Stimulated activated CD4-positive, alpha-beta T cell treated with anti-CD3 and anti-CD28 coated beads, Interleukin-1b, Interleukin-23, amount 100 ng/mL, for 24 hours (primary cell): ENCODE measurements at places on chromosomes 12 and 14.

- no peak for DNase-seq
These were observed 248.8 kb downstream of the KCNH5 start for GRCh38 chr14:62796431-62796830.

DNA sequence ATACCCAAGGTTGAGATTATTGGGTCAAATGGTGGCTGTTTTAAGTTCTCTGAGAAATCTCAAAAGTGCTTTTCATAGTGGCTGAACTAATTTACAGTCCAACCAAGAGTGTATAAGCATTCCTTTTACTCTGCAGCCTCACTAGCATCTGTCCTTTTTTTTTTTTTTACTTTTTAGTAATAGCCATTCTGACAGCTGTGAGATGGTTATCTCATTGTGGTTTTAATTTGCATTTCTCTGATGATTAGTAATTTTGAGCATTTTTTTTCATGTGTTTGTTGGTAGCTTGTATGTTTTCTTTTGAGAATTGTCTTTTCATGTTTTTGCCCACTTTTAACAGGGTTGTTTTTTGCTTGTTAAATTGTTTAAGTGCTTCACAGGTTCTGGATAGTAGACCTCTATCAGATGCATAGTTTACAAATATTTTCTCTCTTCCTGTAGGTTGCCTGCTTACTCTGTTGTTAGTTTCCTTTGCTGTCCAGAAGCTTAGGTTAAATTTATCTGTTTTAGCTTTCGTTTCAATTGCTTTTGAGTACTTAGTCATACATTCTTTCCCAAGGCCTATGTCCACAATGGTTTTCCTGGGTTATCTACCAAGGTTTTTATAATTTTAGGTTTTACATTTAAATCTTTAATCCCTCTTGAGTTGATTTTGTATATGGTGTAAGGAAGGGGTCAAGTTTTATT is 881.3 kb upstream of the SEL1L start:
- no peak for DNase-seq

DNA sequence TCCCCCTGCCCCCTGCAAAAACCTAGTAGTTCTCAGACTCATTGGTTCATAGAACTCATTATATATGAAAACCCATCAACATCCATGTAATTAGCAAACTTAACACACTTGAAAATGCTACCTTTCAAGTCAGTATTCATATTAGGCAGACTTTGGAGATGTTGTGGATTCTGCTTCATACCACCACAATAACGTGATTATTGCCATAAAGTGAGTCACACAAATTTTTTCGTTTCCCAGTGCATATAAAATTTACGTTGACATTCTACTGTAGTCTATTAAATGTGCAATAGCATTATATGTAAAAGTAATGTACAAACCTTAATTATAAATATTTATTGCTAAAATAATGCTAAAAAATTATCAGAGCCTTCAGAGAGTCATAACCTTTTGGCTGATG is 654.0 kb downstream of the DIO2 start:
- no peak for DNase-seq

- peak; percentile 45 for DNase-seq
These were observed 363 bp upstream of the CSAD start for GRCh38 chr12:53180931-53181645.

DNA sequence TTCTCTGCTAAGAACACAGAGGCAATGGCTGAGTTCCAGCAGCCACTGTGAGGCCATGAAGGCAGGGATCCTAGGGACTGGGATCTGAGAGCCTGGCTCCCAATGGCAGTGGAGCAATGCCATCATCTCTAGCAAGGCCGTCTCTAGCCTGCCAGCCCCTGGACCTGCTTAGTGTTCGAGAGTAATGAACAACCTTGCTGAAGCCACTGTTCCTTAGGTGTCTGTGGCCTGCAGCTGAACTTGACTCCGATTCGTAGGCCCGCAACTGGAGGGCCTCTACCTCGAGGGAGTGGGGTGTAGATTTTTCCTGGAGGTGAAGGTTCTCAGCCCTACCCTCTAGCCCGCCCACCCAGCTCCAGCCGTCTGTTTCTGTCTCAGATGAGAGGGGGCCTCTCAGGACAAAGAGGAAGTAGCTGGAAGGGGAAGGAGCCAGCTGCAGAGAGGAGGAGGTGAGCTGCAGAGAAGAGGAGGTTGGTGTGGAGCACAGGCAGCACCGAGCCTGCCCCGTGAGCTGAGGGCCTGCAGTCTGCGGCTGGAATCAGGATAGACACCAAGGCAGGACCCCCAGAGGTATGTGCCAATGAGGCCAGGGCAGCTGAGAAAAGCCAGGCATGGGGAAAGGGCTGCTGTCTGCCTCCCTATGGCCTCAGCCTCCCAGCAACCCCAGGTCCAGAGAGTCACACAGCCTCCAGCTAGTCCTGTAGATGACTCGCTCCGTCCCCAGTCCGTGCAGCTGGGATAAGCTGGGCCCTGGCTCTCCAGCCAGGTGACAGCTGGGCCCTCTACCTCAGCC is at the start of gene PLD4:
TSS of gene PLD4 (plus strand) at position 459 of the 793 bp plus-strand sequence. CDS start 2,262 bp downstream, outside the sequence.
- no peak for DNase-seq

- no peak for DNase-seq
These were observed 13.4 kb upstream of the ALDH2 start for GRCh38 chr12:111753144-111753881.

DNA sequence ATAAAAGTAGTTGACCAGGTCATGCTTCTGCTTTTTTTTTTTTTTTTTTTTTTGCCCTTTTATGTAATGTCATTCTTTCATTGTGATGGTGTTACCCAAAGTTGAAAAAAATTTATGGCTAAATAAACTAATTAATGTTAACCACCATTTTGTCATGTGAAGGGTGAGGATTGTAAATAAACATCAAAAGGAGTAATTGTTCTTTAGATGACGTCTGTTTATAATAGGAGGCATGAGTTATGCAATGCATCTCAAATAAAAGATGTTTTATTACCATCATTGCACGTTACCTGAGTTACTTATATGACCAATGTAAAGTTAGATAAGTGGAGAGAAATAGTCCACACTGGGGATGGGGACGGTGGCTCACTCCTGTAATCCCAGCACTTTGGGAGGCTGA is 349.9 kb upstream of the PDE3A start:
- DNase-seq = no peak

DNA sequence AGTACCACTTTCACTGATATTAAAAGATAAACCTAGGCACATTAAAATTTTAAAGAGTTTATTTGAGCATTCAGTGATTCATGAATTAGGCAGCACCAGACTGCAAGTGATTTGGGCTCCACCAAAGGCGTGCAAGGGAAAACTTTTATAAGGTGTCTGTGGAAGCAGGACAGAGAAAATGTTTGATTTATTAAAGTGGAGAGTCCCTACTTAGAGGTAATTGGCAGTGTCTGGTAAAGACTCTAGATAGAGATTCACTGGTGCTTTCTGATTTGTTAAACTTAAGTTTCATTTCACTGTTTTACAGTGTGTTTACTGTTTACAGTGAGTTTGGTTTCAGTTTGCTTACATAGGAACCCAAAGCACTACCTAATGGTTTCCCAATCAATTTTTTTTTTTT is 72.8 kb downstream of the ANKS1B start:
- no peak for DNase-seq

DNA sequence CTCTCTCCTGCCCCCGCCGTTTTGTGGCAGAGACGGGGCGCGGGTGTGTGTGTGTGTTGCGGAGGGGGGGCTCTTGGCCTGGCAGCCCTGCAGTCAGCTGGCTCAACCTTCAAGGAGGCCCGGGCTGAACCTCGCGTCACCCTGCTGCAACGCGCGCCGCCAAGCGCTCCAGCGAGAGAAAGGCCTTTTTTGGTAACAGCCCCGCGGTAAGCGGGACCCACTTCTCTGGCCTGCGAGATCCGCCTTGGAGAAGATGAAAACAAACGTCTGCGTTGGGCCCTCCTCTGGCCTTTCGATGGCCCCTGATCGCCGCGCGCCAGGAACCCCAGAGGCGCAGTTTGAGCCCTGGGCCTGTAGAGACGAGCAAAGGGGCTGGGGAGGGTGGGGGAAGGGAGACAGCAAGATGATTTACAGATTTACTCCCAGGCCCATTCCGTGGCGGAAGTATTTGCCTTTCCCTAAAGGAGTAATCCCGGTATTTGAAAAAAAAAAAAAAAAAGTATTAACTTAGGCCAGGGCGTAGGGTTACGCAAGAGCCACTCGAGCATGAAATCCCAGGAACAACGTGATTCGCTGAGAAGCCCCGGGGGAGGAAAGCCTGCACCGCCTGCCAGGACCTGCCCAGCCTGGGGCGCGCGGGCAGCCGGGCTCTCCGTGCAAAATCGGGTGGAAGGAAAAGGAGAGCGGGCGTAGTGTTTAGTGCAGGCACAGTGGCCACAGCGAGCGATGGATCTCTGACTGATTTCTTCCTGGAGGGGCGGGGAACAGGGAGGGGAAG is 4.5 kb upstream of the IRF2BPL start:
- no peak for DNase-seq

DNA sequence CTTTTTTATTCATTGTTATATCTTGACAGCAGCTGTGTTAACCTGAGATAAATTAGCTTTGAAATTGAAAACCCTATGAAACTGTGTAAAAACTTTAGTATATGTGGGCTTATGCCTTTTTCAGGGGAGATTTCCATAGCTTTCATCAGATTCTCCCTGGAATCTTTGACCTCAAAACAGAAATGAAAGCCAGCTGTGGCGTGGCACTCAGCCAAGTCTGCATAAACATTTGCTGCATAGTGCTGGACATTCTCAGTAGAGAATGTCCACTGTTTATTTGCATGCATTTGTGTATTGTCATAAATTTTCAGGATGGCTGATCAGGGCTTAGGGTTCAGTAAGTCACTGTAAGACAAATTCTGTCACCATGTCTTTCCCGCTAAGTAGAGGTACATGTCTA is 115.3 kb upstream of the NAP1L1 start:
- DNase-seq = no peak

GRCh38 chr12:2205996-2206395 is 153.2 kb downstream of the CACNA1C start:
- no peak for DNase-seq

GRCh38 chr12:112741106-112741505 is 50.4 kb upstream of the RPH3A start:
- DNase-seq = no peak

- no peak for DNase-seq
These were observed 89.9 kb downstream of the MGST1 start for GRCh38 chr12:16437281-16437816.

- no peak for DNase-seq
These were observed 710.6 kb downstream of the SLC6A15 start for GRCh38 chr12:84201976-84202375.

- DNase-seq = no peak
These were observed 10.5 kb downstream of the SARNP start for GRCh38 chr12:55806982-55807381.

DNA sequence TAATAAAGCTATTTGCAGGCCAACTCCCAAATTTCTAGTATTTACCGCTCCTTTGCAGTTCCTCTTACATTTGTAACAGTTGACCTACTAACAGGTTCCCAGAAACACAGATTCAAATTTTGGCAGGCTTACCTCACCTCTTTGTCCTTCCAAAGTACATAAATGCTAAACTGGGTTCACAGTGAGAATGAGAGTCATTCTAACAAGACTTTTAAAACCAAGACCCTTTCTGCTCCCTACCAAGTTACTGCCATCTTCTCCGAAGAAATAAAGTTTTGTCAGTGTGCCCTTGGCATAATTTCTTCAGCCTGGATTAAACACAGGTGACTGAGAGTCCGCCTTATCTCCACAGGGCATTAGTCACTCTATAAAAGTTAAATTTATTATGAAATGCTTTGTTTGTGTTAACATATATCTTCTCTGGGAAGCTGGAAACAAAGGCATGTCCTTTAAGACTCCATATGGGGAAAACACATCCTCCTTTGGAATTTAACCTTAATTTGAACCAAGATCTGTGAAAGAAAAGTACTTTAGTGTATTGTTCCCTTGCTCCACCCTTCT is 28.2 kb downstream of the FOXA1 start:
- DNase-seq = no peak

GRCh38 chr12:6978611-6979011 is 7.9 kb downstream of the EMG1 start:
- DNase-seq = no peak

DNA sequence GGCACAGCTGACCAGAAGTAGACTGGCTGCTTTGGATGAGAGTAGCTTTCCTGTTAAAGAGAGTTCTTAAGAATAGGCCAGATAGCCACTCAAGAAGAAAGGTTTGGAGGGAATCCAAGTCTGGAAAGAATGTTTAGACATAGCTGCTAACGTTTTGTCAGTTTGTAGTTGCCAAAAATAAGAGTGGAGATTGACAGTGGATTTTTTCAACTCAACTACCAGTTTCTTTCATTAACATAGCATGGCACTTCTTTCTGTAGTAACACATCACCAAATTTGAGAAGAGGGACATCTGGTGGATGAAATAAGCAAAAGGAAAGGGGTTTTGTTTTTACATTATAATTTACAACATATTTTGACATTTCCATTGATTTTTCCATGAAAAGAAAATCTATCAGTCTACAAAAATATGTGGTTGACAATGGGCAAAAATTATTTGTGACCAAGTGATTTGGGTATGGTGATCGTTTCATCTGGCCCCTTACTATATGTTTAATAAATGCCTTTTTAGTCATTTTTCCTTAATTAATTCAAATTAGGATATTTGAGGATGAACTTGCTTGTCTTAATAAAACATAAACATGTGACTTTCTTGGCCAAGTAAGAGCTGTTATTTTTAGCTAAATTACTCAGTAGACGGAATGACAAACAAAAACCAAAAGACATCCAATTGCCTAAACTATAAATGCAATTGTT is 71.1 kb downstream of the PTPRR start:
- no peak for DNase-seq

DNA sequence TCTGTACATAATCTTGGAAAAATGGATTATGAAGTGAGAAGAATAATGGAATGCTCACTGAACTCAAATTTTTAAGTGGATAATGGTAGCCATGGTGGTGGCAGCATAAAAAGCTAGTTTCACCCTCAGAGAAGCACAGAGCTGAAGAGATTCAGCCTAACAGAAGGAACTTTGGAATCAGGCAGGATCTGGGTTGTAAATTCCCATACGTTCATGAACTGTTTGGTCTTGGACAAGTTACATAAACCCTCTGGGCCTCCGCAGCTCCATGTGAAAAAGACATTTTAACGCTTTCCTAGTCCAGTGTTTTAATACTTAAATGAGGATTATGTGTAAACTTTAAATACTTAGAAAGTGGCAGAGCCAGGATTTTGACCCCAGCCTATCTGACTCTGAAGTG is 26.6 kb downstream of the JKAMP start:
- no peak for DNase-seq

DNA sequence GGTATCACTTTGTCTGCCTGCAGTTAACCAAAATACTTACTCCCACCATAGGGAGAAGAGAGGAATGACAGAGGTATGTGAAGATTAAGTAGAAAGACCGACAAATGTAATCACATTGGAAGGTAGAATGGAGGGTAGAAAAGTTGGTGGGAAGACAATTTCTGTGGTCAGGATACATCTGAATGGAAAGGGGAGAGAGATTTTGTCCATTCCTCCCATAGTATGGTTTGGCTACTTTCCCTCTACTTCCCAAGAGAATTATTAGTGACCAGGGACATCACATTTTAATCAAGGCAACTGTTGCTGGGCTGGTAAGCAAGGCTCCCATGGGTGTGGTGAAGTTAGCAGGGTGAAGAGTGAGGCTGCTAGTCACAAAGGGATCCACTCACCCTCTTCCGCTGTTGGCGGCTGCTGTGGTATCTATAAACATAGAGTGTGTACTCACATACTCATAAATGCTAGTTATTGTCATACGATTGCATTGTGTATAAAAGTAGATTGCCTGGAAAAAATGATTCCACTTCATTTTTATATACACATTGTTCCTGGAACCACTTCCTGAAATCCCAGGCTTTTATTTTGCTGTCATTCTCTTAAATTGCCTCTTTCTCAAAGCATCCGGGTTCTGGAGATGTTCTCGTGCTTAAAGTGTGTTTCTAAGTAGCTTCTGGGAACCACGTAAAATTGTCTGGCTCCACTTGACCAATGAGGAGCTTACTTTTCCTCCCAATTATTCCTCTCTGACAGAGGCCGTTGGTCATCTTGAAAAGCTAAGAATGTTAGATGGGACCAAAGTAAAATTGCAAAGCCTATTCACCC is 413.1 kb downstream of the ZFP36L1 start:
- DNase-seq = no peak
